ENCODE measurements at places on chromosomes 12 and 14. TPM values are rescaled to one million over a fixed set of nuclear protein-coding genes. Genes with fewer than 3 reads are reported as not detected.
A peak's percentile ranks its signal among the peaks of the same experiment; 100 is the strongest.

GRCh38 chr14:46464341-46464740 lies 187.2 kb downstream of the RPL10L start:
- no peak overlapping the region for H3K27ac ChIP-seq
- no peaks in the 10 kb centered on the region for H3K27me3 ChIP-seq
- no peak for DNase-seq
- no peaks in the 10 kb centered on the region for H3K36me3 ChIP-seq

ITGB7 gene
- polyA plus RNA-seq = 2.4 TPM

GRCh38 chr12:25045869-25046268 lies 97.0 kb upstream of the BCAT1 start:
- H3K27me3 ChIP-seq = no peaks in the 10 kb centered on the region
- no peak overlapping the region for H3K27ac ChIP-seq
- peaks cover 6% of the 10 kb centered on the region for H3K4me1 ChIP-seq
- no peak overlapping the region for H3K4me3 ChIP-seq

- no peak overlapping the region for H3K4me3 ChIP-seq
- peaks cover 2% of the 10 kb centered on the region for H3K27me3 ChIP-seq
- no peaks in the 10 kb centered on the region for H3K4me1 ChIP-seq
- peak; percentile 5 for DNase-seq
- no peak overlapping the region for H3K27ac ChIP-seq
- H3K36me3 ChIP-seq = no peaks in the 10 kb centered on the region
These were observed 39.1 kb upstream of the CCDC63 start for GRCh38 chr12:110807640-110808039.

DNA sequence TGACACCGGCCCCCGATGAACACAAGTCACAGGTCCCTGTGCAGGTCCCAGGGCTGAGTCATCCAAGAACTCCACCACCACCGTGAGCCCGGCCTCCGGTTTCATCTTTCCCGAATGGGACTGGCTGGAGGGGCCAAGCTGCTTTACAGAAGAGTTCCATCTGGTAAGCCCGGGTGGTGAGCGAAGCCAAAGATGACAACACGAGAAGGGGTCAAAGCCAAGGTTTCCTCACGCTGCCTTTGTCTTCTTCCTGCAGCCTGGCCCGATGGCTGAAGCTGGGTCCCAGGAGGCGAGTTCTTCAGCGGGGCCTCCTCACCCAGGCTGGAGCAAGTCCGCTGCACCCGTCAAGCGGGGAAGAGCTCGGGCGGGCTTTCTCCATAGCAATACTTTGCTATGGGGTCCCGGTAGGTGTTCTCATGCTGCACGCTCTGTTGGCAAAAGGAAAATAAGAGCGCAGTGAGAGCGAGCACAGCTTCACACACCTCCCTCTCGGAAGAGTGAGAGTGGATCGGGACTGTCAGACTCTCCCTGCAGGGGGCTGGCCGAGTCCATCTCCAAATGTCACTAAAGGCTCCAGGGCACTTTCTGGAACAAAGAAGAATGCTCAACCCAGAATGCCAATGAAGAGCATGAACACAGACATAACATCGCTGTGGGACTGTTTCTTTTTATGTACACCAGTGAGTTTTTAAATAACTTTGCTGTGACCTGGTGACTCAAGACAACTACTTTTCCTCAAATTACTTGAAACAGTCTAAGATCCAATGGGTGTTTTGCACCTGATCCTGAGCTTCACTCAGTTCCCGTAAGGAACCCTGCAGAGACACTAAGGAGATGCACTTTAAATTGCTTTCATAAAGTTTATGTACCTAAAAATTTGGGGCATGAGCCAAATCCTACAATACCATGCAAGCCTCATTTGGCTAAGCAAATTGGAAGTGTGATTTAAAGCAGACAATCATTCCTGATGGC lies 20.1 kb downstream of the SPRING1 start:
- peaks cover 13% of the 10 kb centered on the region for H3K36me3 ChIP-seq
- H3K27ac ChIP-seq = no peak overlapping the region
- no peak overlapping the region for H3K4me3 ChIP-seq
- no peaks in the 10 kb centered on the region for H3K27me3 ChIP-seq

DNA sequence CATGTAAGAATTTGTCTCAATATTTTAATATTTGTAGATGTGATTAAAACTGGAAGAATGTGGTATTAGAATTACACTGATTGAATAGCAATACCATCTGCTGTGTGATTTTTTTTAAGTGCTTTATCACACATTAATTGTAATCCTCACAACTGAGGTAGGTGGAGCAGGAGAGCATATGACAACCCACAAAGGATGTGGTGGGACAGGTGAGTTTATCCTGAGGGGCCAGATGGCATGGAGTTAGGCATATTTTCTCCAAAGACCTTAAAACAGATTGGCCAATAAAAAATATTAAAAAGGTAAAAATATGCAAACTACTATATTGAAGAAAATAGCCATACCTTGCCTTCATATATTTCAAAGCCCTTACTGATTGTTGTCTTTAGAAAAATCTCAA lies 7.8 kb downstream of the LRRC10 start:
- peaks cover 21% of the 10 kb centered on the region for H3K36me3 ChIP-seq
- DNase-seq = no peak
- H3K27me3 ChIP-seq = no peaks in the 10 kb centered on the region
- no peak overlapping the region for H3K4me3 ChIP-seq
- no peak overlapping the region for H3K27ac ChIP-seq
- H3K4me1 ChIP-seq = no peaks in the 10 kb centered on the region

DNA sequence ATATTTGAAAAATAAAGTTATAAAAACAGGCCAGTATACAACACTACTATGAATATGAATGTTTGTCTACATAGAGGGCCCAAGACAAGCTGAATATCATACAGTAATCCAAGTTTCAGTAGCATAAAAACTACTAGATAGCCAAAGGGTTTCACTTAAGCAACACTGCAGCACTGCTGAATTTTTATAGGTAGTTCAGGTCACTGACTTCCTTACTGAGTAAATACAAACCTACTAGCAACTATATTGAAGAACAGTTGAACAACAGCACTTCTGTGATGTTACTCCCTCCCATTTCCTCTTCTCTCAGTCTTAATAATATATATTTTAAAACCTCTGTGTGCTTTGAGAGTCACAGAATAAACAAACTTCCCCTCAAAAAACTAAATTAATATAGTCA lies 42.7 kb downstream of the GTF2A1 start:
- H3K36me3 ChIP-seq = no peaks in the 10 kb centered on the region
- no peak overlapping the region for H3K27ac ChIP-seq
- DNase-seq = no peak
- H3K4me1 ChIP-seq = no peaks in the 10 kb centered on the region

DNA sequence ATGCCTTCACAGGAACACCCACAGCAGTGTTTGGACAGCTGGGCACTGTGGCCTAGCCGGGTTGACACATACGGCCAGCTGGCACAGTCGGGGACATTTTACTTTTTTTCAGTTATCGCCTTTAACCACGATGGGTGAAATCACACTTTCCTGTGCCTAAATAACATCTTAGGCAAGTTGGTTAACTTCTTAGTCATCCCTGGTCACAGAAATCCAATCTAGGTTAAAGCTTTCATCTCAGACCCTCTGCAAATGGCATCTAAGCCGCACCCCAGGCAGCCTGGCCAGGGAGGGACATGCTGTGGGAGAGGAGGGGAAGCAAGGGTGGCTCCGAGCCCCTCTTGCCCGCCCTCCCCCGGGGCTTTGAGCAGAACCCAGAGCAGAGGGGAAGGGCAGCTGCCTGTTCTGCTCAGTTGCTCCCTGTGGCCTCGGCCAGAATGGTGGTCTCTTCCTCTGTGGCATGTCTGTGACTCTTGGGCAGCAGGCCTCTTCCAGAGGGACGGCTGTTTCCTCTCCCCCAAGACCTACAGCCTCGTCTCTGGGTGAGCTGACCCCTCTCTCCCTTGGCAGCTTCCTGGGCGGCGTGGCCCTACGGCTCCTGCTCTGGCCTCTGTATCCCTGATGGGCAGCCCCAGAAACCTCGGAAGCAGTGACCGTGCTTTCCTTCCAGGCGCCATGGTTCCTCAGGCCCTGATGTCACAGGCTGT lies 85.4 kb upstream of the DYNC1H1 start:
- DNase-seq = no peak
- peaks cover 13% of the 10 kb centered on the region for H3K36me3 ChIP-seq

SMIM41 gene
- not detected for polyA plus RNA-seq

TBC1D30 gene
- 0.41 TPM for polyA plus RNA-seq

DNA sequence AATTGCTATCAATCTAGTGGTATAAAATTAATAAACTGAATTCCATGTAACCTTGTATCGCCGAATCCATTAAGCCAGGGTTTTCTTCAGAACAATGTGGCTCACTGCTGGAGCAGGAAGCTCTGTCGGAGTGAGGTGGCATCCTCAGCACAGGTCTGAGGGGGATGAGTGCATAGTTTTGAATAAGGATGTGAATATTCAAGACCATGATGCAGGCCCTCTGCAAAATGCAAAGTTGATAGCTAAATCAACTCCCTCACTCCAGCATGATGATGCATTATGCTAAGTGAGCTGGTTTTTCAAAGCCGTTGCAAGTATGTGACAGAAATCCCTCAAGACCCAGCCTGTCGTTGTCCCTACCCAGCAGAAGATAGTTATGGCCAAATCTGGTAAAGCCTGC lies 53.0 kb downstream of the TRIM9 start:
- H3K27me3 ChIP-seq = peaks cover 14% of the 10 kb centered on the region
- no peak overlapping the region for H3K27ac ChIP-seq
- no peaks in the 10 kb centered on the region for H3K4me1 ChIP-seq
- no peaks in the 10 kb centered on the region for H3K36me3 ChIP-seq
- H3K4me3 ChIP-seq = no peak overlapping the region

IFI27 gene
- 2,783 TPM for polyA plus RNA-seq

GRIP1 gene
- polyA plus RNA-seq = 6.7 TPM

GRCh38 chr14:79660053-79660939 lies 551.0 kb downstream of the DIO2 start:
- DNase-seq = no peak
- no peaks in the 10 kb centered on the region for H3K27me3 ChIP-seq
- no peak overlapping the region for H3K27ac ChIP-seq
- H3K4me3 ChIP-seq = no peak overlapping the region

OTX2 gene
- not detected for polyA plus RNA-seq

GRCh38 chr12:52601671-52602070 lies 408 bp upstream of the KRT72 start:
- H3K27ac ChIP-seq = no peak overlapping the region
- no peak for DNase-seq
- no peak overlapping the region for H3K4me3 ChIP-seq

LHX5 gene
- 0.10 TPM for polyA plus RNA-seq

GRCh38 chr14:34251662-34252061 lies 210.4 kb downstream of the SPTSSA start:
- no peaks in the 10 kb centered on the region for H3K27me3 ChIP-seq
- H3K36me3 ChIP-seq = no peaks in the 10 kb centered on the region
- no peak overlapping the region for H3K27ac ChIP-seq
- H3K4me3 ChIP-seq = no peak overlapping the region
- H3K4me1 ChIP-seq = peaks cover 19% of the 10 kb centered on the region
- no peak for DNase-seq

GRCh38 chr14:64475585-64476273 lies 10.4 kb downstream of the AKAP5 start:
- no peak overlapping the region for H3K4me3 ChIP-seq
- DNase-seq = no peak
- no peaks in the 10 kb centered on the region for H3K27me3 ChIP-seq
- H3K4me1 ChIP-seq = no peaks in the 10 kb centered on the region
- no peaks in the 10 kb centered on the region for H3K36me3 ChIP-seq

DNA sequence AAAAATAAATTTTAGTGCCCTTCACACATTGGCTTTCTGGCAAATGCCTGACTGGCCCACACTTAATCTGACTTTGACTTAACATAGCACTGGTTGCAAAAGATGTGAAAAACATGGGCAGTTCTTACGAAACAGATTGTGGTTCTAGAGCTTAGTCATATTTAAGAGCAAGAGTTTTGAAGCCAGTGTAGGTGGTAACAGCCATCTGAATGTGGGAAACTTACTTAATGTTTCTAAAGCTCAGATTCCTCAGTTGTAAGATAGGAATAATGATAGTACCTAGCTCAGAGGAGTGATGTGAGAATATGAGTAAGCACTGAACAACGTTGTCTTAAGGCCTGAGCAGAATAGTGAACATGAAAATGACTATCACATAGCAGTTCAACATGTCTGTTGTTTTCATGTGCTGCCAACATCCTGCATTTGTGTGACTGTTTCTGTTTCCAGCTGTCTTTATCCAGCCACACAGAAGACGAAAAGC lies 262.7 kb downstream of the SYT1 start:
- no peak overlapping the region for H3K27ac ChIP-seq
- H3K4me1 ChIP-seq = no peaks in the 10 kb centered on the region
- no peak for DNase-seq
- no peak overlapping the region for H3K4me3 ChIP-seq
- no peaks in the 10 kb centered on the region for H3K27me3 ChIP-seq
- no peaks in the 10 kb centered on the region for H3K36me3 ChIP-seq

DNA sequence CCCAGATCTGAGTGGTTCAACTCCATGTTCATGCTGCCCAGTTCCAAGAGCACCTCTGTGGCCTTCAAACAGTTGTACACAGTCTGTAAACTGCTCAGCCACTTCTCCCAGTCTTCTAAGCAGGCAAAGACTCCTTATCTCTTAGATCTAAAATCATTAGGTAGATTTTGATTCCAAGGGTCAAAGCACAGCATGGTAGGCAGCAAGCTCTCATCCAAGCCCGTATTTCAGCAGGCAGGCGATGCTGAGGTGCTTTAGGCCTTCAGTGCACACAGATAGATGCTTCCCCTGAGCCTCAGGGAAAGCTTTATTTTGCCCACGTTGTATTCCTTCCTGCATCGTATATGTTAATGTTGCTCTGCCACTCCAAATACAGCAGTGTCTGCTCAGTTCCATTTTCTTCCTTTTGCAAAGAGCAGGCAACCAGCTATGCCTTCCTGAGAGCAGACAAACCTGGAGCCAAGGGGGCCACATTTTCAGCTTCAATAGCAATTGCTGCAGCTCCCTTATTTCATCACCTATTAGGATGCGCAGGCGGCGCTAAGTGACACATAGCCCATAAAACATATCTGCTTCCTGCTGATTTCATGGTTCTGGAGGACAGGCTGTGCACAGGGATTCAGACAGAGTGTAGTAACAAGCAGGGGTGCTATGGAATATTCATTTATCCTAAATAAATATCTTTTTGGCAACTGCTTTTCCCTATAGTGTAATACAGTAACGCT lies 67.5 kb downstream of the ETV6 start:
- no peak overlapping the region for H3K27ac ChIP-seq
- H3K4me1 ChIP-seq = peaks cover 29% of the 10 kb centered on the region
- no peaks in the 10 kb centered on the region for H3K27me3 ChIP-seq
- no peak overlapping the region for H3K4me3 ChIP-seq

- no peak overlapping the region for H3K27ac ChIP-seq
- peaks cover 20% of the 10 kb centered on the region for H3K4me1 ChIP-seq
These were observed 5.1 kb downstream of the IKBIP start for GRCh38 chr12:98639491-98639890.

VRTN gene
- polyA plus RNA-seq = not detected

DNA sequence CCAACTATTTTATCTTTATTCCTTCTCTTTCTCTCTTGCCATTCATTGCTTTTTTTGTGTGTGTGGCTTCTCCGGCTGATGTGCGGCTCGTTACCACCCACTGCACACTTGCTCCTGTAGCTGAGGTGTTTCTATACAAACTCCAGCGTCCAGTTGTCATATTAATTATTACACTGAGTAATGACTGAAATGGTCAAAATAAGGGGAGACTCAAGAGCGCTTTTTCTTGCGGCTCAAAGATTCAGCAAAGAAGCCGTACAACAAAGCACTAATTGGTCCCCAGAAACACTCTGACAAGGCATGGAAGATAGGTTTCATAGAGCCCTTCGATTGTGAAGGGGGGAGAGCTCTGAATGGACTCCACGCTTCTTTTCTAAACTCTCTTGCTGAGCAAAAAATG lies 5.6 kb upstream of the ASCL1 start:
- no peaks in the 10 kb centered on the region for H3K4me1 ChIP-seq
- H3K27ac ChIP-seq = no peak overlapping the region
- H3K36me3 ChIP-seq = no peaks in the 10 kb centered on the region
- DNase-seq = no peak
- H3K4me3 ChIP-seq = no peak overlapping the region
